NCI-H345 (cell line): ENCODE measurements at places on chromosomes 12 and 14.

GRCh38 chr12:67921286-67921685 lies 68.0 kb upstream of the IFNG-AS1 start:
- no peak for DNase-seq

GRCh38 chr14:52733824-52734223 lies 3.9 kb downstream of the STYX start:
- no peak for DNase-seq

DNA sequence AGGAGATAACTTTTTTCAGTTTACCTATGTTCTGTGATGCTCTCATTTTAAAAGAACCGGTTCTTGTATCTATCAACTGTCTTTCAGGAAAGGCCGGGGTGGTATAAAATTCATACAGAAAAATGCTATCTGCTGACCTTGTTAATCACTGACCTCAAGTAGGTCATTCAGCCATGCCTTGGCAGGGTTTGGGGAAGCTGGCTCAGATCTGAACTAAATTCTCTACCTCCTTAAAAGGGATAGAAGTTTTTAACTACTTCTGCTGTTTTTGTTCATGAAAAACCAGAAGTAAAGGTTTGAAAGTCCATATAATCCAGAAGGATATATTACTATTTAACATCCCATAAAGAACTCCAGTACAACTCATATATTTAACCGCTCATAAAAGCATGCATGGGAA lies 10.1 kb downstream of the MYRFL start:
- no peak for DNase-seq

DNA sequence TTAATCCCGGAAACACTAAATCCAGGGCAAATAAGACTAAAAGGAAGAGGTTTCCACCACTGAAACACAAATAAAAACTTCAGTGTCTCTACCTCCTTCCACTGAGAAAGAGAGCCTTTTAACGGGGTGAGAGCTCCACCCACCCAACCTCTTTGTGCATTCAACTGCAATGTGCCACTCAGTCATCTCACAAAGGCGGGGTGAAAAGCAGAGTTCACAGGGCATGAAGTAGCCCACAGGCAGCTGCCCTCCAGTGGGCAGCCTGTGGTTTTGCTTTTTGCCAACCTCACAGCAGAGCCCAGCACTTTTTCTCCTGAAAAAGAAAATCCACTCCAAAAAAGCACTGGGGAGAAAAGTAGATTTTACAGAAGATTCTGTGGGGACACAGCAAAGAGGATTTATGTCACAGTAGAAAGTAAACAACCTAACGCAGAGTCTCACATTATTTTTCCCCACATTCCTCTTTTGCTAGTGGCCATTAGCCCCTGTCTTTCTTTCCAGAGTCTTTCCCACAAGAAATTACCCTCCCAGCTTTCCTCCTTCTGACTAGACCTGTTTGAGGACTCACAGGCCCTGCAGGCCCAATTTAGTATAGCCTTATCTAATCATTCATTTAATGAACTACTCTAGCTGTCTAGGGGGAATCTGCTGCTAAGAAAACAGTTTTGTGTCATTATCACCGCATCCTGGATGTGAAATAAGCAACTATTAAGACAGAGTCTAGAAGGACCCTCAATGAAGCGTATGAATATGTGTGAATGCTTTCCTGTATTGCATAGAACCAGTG lies 753.8 kb upstream of the FOXG1 start:
- DNase-seq, result no peak

- no peak for DNase-seq
Observed at GRCh38 chr14:68487805-68488590, 304.9 kb downstream of the ZFP36L1 start.

GRCh38 chr14:54565785-54566409 lies 1.0 kb upstream of the SAMD4A start:
- DNase-seq, result peak; percentile 62

DNA sequence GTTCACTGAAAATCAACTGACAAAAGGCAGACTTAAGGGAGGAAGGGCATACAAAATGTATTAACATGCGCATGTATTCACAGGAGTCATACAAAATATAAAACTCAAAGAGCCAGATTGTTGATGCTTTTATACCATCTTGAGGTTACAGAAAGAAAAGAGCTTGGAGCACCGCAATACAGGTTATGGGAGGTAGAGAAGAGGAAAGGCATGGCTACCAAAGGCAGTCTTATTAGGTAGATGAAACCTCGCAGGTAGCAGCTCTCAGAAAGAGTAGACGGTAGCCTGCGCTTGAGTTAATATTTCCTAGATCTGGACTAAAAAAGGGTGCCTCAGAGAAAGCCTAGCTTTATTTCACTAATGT lies 69.0 kb upstream of the DHRS4 start:
- no peak for DNase-seq

DNA sequence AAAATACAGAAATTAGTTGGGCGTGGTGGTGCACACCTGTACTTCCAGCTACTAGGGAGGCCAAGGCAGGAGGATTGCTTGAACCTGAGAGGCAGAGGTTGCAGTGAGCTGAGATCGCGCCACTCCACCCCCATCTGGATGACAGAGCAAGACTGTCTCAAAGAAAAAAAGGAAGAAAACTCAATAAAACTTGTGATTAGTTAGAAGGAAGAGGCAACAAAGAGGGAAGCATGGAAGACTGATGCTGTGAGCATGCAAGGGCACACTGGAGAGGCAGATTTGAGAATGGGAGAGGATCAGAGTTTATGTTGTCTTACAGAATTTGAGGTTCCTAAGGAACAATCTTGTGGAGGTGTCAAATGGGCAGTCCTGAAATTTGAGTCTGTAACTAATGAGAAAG lies 2.8 kb upstream of the ZC2HC1C start:
- DNase-seq, result no peak

DNA sequence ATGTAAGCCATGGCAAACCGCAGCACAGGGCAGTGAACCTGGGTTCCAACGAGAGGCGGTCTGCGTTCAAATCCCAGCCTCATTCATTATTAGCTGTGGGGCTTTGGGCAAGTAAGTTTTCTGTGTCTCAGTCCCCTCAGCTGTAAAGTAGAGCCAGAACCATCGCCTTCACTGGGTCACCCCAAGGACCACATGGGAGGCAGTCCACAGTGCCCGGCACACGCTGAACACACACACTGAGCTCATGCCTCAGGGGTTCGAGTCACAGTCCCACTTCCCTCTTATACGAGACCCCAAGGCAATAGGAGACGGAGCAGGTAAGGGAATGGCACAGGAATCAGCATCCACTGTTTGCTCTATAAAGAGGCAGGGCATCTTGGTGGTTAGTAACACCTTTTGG lies 19.1 kb downstream of the LRTM2 start:
- DNase-seq, result no peak

GRCh38 chr12:41795910-41796309 lies 348.8 kb downstream of the GXYLT1 start:
- no peak for DNase-seq

GRCh38 chr14:68211421-68211820 lies 391.8 kb downstream of the RAD51B start:
- no peak for DNase-seq

GRCh38 chr12:113782873-113783272 lies 183.3 kb downstream of the RBM19 start:
- DNase-seq, result no peak

GRCh38 chr14:32190673-32191072 lies 11.2 kb upstream of the RNU6-7 start:
- no peak for DNase-seq

- no peak for DNase-seq
Observed at GRCh38 chr12:63857771-63858670, 13.5 kb downstream of the SRGAP1 start.

GRCh38 chr14:85960756-85961155 lies 430.8 kb downstream of the FLRT2 start:
- no peak for DNase-seq

DNA sequence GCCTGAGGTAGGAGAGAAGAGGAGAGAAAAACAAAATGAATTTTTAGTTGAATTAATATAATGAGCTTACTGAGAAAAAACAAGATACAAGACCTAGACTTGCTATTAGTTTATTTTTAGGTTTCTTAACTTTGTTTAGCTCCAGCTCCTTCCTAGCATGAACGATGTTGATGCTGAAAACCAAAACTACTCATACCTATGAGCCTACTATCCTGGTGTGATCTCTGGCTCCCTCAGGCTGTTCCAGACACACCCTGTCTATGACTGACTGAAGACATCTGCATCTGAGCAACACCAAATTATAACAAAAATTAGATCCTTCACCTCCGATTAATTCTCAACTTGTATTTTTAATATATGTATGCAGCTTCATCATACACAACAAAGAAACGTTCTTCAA lies 190.4 kb downstream of the SLC5A8 start:
- DNase-seq, result no peak

DNA sequence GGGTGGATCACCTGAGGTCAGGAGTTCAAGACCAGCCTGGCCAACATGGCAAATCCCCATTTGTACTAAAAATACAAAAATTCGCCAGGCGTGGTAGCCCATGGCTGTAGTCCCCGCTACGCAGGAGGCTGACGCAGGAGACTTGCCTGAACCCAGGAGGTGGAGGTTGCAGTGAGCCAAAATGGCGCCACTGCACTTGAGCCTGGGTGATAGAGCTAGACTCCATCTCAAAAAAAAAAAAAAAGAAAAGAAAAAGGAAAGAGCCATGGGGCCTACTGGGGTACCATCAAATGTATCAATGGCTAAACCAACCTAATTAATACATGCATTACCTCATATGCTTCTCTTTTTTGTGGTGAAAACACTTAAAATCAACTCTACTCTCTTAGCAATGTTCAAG lies 10.7 kb downstream of the TFCP2 start:
- no peak for DNase-seq

DNA sequence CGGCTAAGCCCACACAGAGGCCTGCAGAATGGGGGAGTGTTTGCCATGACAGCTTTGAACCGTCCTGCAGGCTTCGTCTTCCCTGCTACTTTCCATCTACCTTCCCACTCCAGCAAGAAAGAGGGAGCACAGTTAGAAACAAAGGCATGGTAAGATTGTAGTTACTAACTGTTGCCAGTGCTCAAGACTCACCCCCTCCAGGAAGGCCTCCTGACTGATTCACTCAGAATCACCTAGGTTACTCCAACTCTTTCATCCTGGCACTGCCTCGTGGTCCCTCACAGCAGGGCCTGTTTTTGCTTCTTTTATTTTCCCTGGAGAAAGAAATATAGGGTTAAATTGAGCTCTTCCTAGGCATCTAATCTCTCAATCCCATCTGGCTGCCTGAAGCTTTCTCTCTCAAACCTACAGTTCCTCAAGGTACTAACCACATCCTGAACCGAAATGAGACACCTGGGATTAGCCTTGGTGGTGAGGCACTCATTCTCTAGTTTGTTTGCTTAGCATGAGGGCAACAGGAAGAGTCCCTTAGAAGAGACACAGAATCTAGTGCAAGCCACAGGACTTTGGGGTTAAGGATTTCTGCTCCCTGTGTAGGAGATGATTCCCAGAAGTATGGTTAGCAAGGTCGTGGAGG lies 7.8 kb downstream of the GALNT6 start:
- no peak for DNase-seq

GRCh38 chr14:76773188-76773885 lies 12.1 kb downstream of the VASH1 start:
- DNase-seq, result no peak

GRCh38 chr12:12779007-12779406 lies 6.5 kb upstream of the APOLD1 start:
- DNase-seq, result no peak

GRCh38 chr12:61161961-61162360 lies 1098.2 kb upstream of the USP15 start:
- no peak for DNase-seq

- DNase-seq, result no peak
Observed at GRCh38 chr14:55126034-55126433, 3.0 kb upstream of the LGALS3 start.

GRCh38 chr12:92928421-92928961 lies 604 bp downstream of the EEA1 start:
- DNase-seq, result no peak

GRCh38 chr12:11696084-11696483 lies 46.6 kb downstream of the ETV6 start:
- no peak for DNase-seq

DNA sequence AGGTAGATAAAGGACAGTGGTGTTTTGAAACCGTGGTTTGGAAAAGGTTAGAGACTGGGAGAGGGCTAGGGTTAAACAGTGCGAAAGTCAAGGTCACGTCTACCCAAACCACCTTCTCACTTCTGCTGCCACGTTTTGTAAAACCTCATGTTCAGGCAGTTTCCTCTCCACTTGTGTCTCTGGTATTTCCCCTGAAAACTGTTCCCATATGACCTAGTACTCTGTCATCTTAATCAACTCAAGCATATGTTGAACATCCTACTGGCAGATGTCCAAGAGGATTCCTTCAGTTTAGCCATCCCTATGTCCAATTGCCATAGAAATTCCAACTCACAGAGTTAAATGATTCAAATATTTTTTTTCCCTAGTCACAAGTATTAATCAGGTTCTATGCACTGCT lies 17.4 kb downstream of the CLEC4C start:
- DNase-seq, result no peak

DNA sequence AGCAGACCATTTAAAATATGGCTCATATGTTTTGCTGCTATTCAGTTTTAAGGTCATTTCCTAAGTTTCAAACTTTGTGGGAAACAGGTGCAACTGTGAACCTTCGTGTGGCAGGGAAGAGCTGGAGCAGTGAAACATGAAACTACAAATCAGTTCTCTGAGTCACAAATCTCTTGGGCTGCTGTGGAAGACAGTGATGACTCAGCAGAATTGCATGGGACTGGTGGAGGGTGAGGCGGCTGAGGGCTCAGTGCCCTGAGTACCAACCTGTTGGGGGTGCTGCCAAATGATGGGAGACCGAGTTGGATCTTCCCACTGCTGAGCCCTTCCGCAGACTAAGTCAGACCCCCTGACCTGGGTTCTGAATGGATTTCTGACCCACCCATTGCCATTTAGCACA lies 8.4 kb upstream of the CALM1 start:
- no peak for DNase-seq

DNA sequence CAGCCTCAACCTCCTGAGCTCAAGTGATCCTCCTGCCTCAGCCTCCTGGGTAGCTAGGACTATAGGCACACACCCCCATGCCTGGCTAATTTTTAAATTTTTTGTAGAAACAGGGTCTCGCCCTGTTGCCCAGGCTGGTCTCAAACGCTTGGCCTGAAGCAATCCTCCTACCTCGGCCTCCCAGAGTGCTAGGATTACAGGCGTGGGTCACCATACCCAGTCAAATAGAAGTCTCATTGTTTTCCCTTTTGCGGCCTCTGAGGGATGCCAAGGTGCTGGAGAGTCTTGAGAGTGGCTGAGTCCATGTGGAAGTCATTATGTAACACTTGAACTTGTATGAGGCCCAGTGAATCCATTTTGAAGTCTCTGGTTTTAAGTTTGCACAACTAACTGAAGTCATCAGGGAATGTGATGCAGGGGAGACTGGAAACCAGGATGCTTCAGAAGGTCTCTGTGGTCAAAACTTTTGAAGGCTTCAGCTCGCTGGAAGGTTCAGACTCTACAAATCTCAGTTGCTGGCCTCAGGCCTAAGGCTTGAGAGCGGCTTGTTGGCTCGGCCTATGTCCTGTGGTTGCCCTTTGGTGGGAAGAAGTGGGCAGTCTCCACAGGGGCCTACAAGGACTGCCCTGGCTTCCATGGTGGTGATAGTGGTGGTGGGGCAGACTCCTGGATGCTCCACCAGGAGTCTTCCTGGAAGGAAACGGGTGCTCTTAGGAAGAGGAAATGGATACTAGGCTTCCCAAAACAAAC lies 29.2 kb downstream of the GALNT16 start:
- DNase-seq, result no peak
